ENCODE measurements at places on chromosomes 11 and 22.

DNA sequence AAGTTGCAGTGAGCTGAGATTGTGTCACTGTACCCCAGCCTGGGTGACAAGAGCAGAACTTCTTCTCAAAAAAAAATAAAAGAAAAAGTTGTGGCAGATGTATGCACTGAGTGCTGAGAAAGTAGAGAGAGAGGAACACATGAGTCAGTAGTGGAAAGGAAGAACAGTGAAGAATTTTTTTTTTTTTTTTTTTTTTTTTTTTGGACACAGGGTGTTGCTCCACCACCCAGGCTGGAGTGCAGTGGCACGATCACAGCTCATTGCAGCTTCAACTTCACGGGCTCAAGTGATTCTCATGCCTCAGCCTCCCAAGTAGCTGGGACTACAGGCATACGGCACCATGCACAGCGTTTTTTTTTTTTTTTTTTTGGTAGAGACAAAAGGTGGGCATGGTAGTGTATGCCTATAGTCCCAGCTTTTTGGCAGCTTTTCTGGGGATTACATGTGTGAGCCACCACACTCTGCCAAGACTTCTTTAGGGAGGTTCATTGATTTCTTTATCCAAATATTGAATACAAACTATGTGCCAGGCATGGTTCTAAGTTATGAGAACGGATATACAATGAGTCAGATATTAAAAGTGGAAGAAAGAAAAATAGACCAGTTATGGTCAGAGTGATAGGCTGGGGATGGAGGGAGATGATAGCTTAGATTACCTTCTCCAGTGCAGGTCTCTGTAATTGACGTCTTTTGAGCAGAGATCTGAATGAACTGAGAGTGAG lies 62.0 kb downstream of the YAP1 start:
- DNase-seq, result peak; percentile 74

GRCh38 chr11:115767047-115767802 lies 263.0 kb upstream of the CADM1 start:
- no peak for DNase-seq

- no peak for DNase-seq
Measured at GRCh38 chr22:37647928-37648327, 8.5 kb downstream of the SH3BP1 start.

DNA sequence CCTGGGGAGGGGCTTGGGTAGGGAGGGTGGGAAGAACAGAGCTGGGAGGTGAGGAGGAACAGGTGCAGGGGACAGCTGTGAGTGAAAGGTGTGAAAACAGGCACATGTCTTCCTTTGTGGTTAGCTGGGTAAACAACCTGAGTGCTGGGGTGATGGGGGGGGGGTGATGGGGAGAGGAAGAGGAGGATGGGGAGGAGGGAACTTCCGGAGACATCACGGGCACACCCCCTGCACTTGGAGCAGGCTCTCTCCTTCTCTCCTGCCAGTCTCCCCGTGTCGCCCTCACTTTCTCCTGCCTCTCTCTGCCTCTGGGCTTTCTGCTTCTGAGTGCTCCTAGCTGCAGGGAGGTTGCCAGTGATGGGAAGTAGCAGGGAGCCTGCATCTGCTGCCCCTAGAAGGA lies 8.8 kb downstream of the CXCR5 start:
- no peak for DNase-seq

- no peak for DNase-seq
Measured at GRCh38 chr11:105447936-105448702, 161.8 kb upstream of the GRIA4 start.

DNA sequence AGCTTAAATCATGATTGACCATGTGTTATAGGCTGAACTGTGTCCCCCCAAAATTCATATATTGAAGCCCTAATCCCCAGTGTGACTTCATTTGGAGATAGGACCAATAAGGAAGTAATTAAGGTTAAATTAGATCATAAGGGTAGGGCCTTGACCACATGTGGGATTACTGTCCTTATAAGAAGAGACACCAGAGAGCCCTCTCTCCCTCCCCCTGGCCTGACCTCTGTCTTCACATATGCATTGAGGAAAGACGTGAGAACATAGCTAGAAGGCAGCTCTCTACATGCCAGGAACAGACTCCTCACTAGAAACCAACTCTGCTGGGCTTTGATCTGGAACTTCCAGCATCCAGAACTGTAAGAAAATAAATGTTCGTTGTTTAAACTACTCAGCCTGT lies 13.6 kb upstream of the NUP50 start:
- no peak for DNase-seq

GRCh38 chr11:78061088-78061920 lies 2.4 kb upstream of the THRSP start:
- no peak for DNase-seq

- DNase-seq, result no peak
Measured at GRCh38 chr22:25395468-25395867, 169.0 kb upstream of the GRK3 start.

Measured in GM03348 (cell line).